AG04450 (cell line): ENCODE measurements at places on chromosomes 2 and 18.

DNA sequence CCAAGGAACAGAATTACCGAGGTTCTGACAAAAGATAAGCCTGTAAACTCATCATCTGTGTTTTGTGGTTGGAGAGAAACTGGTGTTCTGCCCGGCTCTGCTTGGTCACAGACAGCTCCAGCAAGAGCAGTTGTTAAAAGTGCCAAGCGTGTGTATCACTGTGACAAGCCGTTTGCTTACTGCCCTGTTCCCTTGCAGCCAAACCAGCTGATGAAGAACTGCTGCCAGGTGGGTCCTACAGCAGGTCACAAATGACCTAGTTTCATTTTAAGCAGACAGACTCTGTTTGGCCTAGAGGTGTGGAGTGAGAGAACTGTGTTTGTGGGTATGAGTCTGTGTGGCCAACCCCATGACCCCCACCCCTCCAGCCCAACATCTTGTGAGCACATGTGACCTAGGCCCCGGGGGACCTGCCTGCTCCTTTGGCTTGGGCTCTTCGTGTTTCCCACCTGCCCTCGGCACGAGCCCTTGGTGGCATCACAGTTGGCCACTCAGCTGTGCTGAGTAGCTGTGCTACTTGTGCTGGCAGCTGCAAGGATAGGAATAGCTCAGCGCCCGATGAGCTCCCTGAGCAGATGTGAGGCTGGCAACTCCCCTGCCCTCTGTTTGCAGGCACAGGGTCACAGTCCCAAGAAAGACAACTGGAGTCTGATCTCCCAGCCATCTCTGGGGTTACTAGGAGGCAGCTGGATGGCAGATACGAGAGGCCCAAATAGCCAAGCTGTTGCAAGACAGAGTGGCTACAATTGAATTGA lies 9.7 kb downstream of the OXER1 start:
- DNase-seq, result no peak

DNA sequence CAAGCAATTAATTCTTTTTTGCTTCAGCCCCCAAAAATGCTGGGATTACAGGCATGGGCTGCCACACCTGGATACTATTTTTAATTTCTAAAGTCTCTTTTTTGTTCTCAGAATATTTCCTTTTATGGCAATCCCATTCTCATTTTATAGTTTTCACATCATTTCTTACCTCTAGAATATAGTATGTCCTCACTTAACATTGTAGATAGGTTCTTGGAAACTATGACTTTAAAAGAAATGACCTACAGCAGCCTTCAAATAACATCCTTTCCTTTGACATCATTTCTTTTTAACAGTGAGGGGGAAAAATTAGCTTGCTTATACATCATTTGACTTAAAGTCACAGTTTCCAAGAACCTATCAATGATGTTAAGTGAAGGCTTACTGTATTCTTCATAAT lies 31.6 kb downstream of the RBBP8 start:
- DNase-seq, result no peak

DNA sequence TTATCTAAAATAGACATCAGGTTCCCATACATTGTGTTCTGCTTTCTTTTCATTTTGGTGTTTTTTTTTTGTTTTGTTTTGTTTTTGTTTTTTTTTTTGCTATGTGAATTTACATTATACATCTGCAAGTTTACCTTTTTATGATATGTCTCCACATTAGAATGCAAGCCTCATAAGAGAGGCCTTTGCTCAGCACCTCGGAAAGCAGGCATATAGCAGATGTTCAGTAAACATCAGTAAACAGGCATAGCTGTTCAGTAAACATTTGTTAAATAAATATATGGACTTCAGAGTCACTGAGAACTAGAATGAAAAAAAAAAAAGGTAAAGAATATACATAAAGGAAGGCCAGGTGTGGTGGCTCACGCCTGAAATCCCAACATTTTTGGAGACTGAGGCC lies 405.3 kb downstream of the ERBB4 start:
- no peak for DNase-seq

- no peak for DNase-seq
Observed at GRCh38 chr2:45960057-45960863, 308.8 kb downstream of the PRKCE start.

GRCh38 chr18:52442686-52443085 lies 102.7 kb downstream of the DCC start:
- DNase-seq, result no peak

- no peak for DNase-seq
Observed at GRCh38 chr2:47293976-47294375, 109.0 kb upstream of the MSH2 start.

GRCh38 chr2:26179446-26179913 lies 6.6 kb downstream of the GAREM2 start:
- DNase-seq, result no peak

- no peak for DNase-seq
Observed at GRCh38 chr2:43387092-43388062, 161.0 kb upstream of the ZFP36L2 start.

DNA sequence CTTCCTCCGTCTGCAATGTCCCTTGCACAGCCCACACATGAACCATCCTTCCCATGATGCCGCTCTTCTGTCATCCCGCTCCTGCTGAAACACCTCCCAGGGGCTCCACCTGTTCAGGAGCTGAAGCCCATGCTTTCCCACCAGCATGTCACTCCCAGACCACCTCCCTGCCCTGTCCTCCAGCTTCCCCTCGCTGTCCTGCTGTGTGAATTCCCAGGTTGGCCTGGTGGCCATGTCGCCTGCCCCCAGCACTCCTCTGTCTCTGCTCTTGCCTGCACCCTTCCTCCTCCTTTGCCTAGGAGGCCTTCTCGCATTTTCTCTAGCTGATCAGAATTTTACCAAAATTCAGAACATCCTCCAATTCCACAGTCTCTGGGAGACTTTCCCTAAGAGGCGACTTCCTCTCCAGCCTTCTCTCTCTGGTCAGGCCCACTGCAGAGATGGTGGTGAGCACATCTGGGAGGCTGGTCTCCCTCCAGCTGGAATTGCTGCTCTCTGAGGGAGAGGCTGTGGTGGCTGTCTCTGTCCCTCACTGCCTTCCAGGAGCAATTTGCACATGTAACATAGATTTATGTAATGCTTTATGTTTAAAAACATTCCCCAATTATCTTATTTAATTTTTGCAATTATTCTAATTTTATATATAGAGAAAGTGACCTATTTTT lies 8.9 kb upstream of the IL1RL2 start:
- no peak for DNase-seq

DNA sequence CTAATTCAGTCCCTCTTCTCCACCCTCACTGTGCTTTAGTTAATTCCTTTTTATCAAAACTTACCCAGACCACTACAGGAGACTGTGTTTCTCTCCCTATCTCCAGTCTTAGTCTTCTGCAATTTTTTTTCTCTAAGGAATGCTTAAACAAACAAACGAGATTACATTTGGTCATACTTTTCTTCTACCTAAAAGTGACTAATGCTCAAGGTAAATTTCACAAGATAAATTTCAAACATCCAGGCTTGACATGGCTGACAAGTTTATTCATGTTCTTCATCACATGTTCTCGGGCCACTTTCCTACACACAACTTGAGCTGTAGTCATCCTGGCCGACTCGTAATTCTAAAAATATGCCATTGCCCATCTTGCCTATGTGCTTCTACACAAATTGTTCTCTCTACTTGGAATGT lies 23.2 kb upstream of the ACSL3 start:
- no peak for DNase-seq

DNA sequence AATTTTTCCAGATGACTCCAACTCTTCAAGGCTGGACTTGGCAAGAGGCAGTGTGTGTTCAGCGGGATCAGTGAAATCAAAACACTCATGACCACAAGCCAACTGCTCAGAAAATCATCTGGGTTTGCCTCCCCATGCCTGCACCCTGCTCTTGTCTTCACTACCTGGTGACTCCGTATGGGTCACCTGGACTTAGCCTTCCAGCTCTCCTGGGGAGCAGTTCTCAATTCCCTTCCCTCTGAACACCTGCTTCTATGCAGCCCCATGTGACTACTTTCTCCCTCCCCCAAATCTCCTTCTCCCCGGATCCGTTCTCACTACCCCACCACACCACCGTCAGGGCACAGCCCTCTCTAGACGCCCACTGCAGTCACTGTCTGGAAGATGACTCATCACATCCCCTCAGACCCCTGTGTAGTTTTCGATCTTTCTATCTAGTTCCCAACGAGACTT lies 130.2 kb upstream of the ID2 start:
- no peak for DNase-seq

DNA sequence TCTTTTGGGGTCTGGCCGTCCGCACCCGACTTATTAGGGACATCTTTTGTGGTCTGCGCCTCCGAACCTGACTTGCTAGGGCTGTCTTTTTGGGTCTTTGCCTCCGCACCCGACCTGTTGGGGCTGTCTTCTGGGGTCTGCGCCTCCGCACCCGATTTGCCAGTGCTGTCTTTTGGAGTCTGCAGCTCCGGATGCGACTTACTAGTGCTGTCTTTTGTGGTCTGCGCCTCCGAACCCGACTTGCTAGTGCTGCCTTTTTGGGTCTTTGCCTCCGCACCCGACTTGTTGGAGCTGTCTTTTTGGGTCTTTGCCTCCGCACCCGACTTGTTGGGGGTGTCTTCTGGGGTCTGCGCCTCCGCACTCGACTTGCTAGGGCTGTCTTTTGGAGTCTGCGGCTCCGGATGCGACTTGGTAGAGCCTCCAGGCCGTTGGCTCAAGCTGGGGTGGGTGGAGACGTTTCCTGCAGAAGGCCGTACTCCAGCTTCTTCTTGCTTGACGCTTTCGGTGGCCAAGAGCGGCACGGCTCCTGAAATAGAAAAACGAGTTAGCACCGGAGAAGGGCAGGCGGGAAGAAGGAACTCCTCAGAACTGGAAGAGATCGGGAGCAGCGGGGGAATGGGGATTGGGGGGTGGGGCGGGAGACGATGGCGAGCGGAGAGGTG lies 498 bp downstream of the TGOLN2 start:
- DNase-seq, result no peak

DNA sequence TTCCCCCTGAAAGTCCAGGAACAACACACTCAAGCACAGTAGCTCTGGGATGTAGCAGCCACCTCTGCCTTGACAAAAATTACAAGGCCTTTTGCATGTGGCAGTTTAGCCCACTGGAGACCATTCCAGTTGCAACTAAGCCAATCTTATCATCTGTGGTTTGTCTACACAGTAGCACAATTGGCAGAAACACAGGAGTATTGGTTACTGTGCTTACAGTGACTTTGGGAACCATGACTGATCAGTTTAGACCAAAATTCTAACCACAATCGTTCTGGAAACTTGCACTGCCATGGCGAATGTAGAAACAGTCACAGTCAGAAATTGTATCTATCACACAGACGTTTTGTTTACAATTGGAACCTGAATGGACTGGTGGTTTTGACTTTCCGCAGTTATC lies 403.7 kb upstream of the MEIS1 start:
- DNase-seq, result no peak
